Right forelimb (tissue), 1 donor: ENCODE measurements at places on chromosomes 4 and X.

DNA sequence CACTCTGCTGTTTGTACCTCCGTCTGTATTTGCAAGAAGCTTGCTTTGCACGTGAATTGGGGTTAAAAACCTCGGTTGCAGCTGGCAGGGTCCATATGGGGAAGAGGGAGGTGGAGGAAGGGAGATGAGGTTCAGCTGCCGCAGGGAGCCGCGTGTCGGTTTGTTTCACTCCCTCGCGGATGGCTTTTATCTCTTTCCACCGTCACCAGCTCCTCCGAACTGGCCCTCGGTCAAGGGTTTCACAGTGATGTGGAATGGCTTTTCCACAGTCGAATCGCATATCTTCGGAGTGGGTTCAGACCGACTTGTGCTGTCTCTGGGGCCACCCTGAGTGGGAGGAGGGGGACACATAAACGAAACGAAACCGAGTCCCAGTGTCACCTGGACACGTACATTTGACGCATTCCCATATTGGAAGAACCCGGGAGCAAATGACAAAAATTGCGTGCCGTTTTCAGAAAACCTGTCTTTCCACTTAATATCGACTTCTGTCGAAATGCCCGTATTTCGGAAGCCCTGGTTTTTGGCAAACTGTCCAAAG, 929 bp downstream of the ZBTB33 start:
- peak; percentile 48 for DNase-seq

DNA sequence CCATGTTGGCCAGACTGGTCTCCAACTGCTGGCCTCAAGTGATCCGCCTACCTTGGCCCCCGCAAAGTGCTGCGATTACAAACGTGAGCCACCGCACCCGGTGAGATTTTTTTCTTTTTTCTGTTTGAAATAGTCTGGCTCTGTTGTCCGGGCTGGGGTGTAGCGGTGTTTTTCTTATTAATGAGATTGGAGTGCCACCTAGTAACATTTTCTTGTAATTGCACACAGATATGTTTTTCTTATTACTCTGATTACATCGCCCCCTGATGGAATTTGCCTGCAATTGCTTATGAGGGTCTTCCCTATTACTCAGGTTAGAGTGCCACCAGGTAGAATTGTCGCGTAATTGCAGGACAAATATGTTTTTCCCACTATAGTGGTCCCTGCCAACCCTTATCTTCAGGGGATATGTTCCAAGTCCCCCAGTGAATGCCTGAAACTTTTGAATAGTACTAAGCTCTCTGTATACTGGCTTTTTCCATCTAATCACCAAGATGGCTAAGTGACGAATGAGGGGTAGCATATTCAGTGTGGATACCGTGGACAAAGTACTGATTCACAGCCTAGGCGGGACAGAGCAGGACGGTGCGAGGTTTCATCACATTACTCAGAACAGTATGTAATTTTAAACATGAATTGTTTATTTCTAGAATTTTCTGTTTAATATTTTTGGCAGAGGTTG, 8.6 kb upstream of the PDHA1 start:
- DNase-seq: no peak

- no peak for DNase-seq
Measured at GRCh38 chr4:61205066-61205465, 4.9 kb downstream of the ADGRL3 start.

- DNase-seq: no peak
Measured at GRCh38 chr4:135277068-135277979, 1075.7 kb upstream of the PABPC4L start.

DNA sequence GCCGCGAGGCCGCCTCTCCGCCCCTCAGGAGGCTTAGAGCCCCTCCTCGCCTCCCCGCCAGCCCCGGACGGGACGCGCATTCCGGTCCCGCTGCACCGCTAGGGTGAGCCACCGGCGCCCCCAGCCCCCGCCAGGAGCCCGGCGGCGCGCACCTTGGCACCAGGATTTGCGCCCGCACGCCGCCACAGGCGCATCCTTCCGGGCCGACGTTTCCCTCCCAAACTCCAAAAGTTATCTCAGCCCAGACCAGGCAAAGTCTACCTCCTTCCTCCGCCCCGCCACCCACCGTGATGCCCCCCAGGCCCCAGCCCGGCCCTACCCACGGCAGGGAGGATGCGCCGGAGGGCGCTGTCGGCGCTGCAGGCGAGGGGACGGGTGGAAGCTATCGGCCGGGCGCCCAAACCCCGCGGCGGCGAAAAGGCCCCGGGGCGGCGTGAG, 538 bp downstream of the SCML2 start:
- peak; percentile 55 for DNase-seq

GRCh38 chr4:55949482-55949802, 697 bp downstream of the CEP135 start:
- no peak for DNase-seq

GRCh38 chr4:174873931-174874330, 44.2 kb upstream of the ADAM29 start:
- DNase-seq: no peak

DNA sequence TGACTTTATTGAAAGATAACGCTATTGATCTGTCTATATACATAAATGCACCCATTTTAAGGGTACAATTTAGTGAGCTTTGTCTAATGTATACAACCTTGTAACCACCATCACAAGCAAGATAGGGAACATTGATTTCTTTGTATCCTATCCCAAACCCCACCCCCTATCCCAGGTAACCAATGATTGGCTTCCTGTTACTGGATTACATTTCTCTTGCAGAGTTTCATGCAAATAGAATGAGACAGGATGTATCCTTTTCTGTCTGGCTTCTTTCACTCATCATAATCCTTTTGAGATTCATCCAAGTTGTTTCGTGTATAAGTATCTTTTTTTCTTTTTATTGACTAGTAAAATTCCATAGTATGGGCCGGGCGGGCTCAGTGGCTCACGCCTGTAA, 1.6 kb upstream of the GRIPAP1 start:
- DNase-seq: no peak

- DNase-seq: no peak
Measured at GRCh38 chrX:115068896-115069295, 51.5 kb upstream of the IL13RA2 start.

DNA sequence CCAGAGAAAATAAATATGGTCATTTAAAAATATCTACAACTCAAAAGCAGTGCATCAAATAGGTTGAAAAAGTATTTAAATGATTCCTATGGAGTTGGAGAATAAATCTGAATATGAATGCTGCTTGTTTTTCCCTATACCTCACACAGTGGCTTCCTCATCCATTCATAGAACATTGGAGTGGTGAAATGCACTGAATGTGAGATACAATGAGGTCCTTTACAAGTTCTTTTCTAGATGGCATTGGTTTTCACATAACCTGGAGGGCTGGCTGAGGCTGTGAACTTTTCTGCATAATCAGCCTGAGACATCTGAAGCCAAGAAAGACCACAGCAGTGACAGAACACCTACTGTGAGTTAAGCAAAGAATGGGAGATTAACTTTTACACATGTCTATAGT, 279.1 kb upstream of the NRK start:
- DNase-seq: no peak

DNA sequence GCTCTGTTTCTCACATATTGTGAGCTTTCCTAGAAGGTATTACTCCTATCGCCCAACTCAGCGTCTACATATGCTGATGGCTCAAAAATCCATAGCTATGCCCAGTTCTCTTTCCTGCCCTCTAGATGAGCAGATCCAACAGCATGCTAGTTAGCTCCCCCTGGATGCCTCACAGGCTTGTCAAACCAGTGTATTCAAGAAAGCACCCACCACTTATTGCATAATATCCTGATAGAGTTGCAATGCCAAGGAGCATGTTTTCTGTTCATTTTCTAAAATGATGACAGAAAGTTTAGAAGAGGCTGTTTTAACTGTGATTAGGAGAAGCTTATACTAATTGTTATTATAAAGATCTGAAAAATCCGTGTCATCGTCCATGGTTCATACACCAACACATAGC, 1.9 kb upstream of the PACRGL start:
- no peak for DNase-seq

GRCh38 chr4:71814433-71814832, 30.6 kb upstream of the GC start:
- DNase-seq: no peak

- no peak for DNase-seq
Measured at GRCh38 chr4:25861280-25861950, 1.4 kb downstream of the SEL1L3 start.

GRCh38 chr4:90951037-90951436, 823.8 kb downstream of the CCSER1 start:
- DNase-seq: no peak

GRCh38 chrX:27966955-27967354, 14.3 kb downstream of the DCAF8L1 start:
- no peak for DNase-seq

GRCh38 chr4:168384437-168385141, 66.0 kb upstream of the DDX60 start:
- no peak for DNase-seq

DNA sequence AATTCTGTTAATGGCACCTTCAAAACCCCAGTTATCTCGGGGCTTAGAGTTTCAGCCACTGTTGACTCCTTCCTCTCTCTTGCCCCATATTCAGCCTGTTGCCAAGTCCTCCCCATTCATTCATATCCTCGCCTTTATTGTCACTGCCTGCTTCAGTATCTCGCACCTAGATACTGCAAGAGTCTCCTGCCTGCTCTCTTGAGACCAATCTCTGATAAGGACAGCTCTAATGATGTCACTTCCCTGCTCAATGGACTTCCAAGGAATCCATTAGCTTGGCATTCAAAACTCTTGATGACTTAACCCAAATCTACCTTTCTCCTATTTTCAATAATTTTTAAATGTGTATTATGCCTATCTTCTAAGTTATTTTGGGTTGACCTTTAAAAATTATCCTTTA, 1.1 kb upstream of the UBE2A start:
- no peak for DNase-seq

DNA sequence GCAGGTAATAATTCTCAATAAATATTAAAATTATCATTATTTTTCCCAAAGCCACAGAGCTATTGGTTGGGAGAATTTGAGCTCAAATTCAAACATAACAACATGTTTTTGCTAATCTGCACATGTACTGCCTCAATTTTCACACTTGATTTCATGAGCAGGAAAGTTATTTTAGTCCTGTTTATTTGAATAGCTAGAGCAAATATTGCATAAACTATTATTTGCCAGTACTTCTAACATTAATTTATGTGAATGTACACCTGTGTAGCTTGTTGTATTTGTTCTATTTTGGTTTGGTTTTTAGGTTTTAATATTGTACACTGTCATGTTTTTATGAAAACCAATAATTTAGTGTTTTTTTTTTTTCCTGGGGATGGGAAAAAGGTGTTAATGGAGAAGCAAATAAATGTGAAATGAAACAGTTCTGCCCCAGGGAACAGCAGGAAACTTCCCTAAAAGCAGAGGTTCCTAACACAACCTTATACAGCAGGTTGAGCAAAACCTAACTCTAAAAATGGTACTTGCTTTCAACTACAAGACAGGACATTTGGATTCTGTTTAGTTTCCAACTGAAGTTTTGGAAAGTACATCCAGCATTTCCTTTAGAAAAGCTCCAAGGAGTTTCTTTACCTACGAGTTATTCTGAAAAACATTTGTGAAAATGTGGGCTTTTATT, 99.4 kb downstream of the SYNPO2 start:
- no peak for DNase-seq

DNA sequence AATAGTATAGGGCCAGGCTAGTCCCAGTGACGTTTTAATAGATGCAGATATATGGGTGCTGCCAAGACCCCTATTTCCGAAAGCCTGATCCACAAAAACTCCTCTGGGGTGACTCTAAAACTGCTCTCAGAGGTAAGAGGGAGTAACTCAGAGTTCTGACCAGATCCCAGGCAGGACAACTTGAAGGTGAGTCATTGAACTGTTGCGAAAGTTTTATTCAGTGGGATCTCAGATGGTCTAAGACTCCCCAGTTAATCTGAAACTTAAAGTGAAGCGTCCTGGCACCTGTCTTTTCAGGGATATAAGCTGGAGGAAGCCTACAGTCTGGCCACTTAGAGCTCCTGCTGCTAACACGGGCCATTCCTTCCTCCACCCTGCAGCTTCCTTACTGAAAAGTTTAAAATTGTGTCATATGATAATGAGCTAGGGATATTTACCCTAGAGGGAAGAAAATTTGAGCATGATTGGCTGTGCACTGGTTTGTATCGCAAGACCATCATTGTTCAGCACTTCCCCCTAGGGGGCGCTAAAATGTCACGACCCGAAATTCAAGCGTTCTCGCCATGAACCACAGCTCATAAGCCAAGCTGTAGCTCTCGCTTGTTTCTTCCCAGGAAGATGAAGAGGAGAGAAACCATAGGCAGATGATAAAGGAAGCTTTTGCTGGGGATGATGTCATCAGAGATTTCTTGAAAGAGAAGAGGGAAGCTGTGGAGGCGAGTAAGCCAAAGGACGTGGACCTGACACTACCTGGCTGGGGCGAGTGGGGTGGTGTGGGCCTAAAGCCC, 19.5 kb downstream of the UTP14A start:
- peak; percentile 66 for DNase-seq

DNA sequence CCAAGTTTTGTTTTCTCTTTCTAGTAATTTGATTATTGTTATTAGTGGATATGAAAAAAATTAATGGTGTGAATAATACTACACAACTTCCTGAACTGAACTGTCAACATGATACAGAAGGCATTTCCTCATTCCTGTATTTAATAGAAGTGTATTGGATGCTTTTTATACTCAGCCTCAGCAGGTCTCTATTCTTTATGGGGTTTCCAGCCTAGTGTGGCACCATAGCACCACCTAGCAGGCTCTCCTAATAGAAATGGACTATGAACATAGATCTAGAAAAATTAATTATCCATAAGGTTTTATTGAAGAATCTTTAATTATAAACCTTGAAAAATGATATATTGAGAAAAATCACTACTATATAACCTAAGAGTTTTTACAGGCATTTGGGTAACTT, 52.4 kb downstream of the GLRB start:
- no peak for DNase-seq

GRCh38 chr4:123616951-123617461, 220.4 kb downstream of the SPRY1 start:
- DNase-seq: peak; percentile 67

DNA sequence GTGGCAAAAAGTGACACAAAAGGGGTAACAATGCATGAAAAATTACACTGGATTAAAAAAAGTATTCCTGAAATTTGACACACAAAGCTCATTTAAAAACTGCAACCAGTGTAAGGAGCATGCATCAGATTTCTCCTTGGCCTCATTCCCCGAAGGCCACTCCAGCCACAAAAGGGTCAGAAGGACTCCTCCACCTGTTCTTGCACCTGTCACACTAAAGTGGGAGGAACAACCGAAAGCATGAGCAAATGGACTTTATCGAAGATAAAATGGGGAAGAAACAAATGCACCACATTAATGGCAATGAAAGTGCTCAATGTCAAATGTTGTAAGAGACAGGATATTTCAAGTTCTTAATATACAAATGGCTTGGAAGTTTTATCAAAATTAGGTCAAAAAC, 88.2 kb downstream of the ADGRA3 start:
- no peak for DNase-seq

GRCh38 chrX:37755025-37755424, 24.8 kb upstream of the CYBB start:
- DNase-seq: no peak

GRCh38 chr4:7917669-7918068, 22.0 kb downstream of the AFAP1 start:
- DNase-seq: no peak

- DNase-seq: no peak
Measured at GRCh38 chrX:134591502-134591901, 66.8 kb downstream of the PLAC1 start.
